ENCODE measurements at places on chromosomes 11 and 22.

DNA sequence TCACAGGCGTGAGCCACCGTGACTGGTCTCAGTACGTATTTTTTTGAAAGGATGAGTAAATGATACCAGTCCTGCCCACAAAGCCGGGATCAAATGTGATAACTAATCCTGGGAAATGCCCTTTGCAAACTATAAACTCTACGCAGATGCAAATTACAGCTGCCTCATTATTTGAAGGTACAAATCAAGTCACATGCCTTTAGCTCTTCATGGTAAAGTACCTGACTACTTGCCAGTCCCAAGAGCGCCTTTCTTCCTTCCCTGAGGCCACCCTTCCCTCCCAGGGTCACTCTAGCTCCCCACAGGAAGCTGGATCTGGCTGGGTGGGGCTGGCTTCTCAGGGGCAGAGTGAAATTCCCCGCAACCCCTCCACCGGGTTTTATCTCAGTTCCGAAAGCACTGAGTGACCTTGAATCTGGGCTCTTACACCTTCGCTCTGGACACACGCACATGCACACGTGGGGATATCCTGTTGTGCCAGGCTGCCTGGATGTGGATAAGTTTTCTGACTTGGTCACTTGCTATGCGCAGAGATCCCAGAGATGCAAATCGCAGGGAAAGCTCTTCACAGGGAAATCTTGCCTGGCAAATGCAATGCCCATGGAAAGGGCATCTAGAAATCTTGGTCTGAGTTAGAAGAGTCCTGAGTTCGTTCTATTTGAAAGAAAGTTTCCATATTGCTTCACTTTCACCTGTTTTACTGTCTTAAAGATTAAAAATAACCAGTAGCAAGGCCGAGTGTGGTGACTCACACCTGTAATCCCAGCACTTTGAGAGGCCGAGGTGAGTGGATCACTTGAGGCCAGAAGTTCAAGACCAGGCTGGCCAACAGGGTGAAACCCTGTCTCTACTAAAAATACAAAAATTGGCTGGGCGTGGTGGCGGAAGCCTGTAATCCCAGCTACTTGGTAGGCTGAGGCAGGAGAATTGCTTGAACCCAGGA is 8.5 kb downstream of the A4GALT start:
- H3K36me3 ChIP-seq = no peaks in the 10 kb centered on the region
- DNase-seq = no peak
- peaks cover 12% of the 10 kb centered on the region for H3K4me1 ChIP-seq
- no peak overlapping the region for H3K4me3 ChIP-seq

DNA sequence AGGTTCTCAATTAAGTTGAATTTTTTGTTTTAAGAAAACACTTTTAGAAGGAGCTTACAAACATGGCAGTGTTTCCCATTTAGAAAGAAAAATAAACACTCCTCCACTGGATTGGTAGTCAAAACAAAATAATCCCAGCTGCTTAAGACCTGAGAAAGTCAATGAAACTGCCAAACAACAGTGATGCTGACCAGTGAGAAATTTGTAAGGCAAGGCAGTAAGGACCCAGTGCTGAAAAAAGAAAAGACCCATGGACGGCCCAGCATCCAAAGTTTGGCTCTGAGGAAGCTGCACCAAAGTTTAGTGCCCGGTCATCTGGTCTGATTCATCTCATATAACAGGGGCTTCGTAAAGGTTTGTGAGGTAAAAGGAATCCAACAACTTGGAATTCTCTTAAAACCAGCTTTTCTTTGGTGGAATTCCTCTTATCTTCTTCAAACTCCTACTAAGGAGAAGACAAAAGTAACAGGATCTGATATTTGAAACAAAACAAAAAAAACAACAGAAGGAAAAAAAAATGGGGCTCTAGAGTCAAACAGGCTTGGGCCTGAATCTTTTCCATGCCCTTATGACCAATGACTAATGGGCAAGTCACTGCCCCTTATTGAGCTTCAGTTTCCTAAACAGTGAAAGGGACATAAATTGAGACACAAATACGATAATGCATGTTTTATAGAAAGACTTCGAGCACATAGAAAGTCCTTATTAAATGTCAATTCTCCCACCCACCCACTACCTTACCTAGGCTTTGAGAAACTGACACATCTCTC is 383.0 kb upstream of the NARS2 start:
- H3K27ac ChIP-seq = no peak overlapping the region
- H3K36me3 ChIP-seq = no peaks in the 10 kb centered on the region
- no peak for DNase-seq
- H3K27me3 ChIP-seq = no peaks in the 10 kb centered on the region

- no peaks in the 10 kb centered on the region for H3K36me3 ChIP-seq
- no peaks in the 10 kb centered on the region for H3K27me3 ChIP-seq
- H3K4me1 ChIP-seq = peaks cover 84% of the 10 kb centered on the region
- peak; percentile 64 for DNase-seq
- H3K27ac ChIP-seq = peak overlapping the region; percentile 94
Measured at GRCh38 chr22:24506802-24507438, 11.8 kb downstream of the UPB1 start.

GRCh38 chr22:36197514-36198146 is 4.0 kb downstream of the APOL4 start:
- no peaks in the 10 kb centered on the region for H3K36me3 ChIP-seq
- no peak overlapping the region for H3K4me3 ChIP-seq
- H3K4me1 ChIP-seq = peaks cover 18% of the 10 kb centered on the region
- DNase-seq = no peak
- H3K27me3 ChIP-seq = no peaks in the 10 kb centered on the region

GRCh38 chr11:46402957-46403902 is 11.7 kb upstream of the CHRM4 start:
- H3K36me3 ChIP-seq = peaks cover 6% of the 10 kb centered on the region
- no peaks in the 10 kb centered on the region for H3K27me3 ChIP-seq
- no peak for DNase-seq
- H3K4me3 ChIP-seq = no peak overlapping the region
- no peaks in the 10 kb centered on the region for H3K4me1 ChIP-seq
- H3K27ac ChIP-seq = no peak overlapping the region
